Renal pelvis (tissue), 12 donors: ENCODE measurements at places on chromosomes 4 and X.

DNA sequence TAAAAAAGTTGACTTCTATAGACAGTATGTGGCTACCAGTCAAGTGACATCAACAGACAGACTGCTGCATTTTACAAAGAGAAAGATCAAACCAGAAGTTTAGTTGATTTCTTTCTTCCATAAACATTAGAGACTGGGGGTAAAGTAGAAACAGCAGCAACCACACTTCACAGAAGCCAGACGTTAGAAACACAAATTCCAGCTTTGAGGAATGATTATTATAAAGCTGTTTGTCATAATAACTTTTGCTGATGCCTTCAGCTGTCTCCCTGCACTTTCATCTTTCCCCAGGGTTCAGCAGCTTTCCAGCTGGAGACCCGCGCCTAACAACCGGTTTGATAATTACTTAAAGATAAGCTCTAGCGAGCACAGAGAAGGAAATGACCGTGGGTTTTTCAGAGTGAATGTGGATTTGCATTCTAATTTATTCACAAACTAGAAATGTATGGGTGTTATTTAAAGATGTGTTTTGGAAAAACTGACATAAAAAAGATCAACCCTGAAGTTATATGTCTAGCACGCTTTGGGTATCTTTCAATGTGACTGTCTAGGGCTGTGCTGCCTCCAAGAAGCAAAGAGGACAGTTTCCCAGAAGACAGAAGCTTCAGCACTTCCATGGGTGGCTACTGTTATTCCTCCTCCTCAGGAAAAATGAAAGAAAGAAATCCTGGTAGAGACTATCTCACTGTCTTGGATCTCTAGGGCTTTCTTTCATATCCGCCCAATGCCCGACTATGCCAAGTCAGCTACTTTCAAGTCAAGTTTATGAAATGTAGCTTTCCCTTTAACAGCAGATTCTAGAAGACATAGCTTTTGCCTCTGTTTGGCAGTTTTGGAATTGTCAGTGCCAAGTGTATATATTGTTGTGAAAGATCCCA is 15.0 kb upstream of the ENAM start:
- no peak for DNase-seq

DNA sequence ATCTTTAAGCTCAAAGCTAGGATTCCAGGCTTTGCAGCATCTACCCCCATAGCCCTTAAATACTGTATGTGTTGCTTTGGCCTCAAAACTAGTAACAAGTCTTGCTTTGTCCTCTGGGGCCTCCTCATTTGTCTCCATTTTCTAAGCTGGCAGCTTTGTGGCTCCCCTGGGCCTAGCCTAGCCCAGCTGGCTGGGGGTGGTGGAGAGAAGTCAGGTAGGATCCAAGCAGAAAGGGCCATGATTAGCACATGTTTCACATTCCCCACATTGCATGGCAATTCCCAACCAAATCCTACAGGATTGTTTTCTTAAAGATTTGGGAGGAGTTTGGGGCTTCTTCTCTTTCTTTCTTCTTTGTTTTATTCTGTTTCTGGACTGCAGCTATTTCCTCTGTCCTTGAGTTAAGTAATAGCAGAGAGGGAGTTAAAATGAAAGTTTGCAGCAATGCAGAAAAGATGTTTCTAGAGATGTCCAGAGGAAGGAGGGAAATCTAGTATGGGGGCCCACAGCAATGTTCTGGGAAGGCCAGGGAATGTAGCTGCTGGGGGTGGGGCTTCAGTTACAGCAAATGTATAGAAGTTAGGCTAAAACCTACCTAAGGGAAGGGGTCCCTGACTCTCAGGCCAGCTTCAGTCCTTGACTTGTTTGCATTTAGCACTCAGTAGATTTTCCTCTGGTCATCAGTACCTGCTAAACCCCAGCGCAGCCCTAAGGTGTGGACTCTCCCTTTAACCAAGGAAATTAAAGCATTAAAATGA is 92.1 kb downstream of the SHROOM4 start:
- peak; percentile 17 for DNase-seq

- no peak for DNase-seq
Observed at GRCh38 chrX:145041486-145041885, 205.8 kb upstream of the SPANXN1 start.

GRCh38 chrX:35380808-35381700 is 417.1 kb upstream of the MAGEB16 start:
- DNase-seq = no peak

DNA sequence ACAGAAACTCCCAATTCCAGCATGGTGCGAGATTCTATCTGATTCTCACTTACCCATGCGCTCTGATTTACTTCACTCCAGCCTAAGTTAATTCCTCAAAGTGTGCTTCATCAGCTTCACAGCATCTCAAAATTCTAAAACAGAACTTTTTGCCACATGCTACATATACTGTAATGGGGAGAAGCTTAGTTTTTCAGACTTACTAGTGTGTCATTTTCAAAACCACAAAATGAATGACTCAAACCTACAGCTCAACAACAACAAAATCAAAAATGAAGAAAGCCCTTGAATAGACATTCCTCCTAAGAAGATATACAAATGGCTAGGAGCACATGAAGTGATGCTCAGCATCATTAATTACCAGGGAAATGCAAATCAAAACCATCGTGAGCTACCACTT is 14.9 kb downstream of the IRF2 start:
- DNase-seq = no peak

DNA sequence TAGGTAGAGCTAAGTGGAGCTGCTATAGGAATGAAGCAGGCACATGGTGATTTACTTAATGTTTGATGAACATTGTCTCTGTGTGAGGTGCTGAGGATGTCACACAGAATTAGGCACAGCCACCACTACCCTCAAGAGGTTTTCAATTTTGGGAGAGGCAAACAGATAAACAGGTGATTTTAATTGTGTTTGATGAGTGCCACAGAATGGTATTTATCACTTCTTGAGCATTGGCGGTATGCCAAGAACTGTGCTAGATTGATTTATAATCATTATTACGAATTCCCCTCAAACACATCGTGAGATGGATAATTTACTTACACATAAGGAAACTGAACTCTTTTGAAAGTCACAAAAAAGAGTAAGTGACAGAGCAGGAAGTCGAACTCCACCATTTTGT is 74.8 kb downstream of the FREM3 start:
- DNase-seq = no peak

GRCh38 chr4:16785793-16786527 is 112.5 kb downstream of the LDB2 start:
- no peak for DNase-seq

GRCh38 chrX:136868283-136869055 is 12.1 kb downstream of the RBMX start:
- no peak for DNase-seq

DNA sequence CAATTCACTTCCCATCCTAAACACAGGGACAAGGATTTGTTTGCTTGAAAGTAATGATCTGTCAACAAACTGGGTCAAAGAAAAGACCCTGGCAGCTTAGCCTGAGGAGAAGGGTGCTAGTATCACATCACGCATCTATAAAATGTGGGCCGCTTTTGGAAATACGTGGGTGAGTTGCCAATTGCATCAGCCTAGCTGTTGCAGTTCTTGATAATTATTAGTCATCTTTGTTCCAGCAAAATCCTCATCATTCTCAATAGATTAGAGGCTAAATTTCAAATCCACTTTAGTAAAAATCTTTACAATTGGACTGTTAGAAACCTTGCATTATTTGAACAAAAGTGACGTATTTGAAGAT is 33.6 kb upstream of the TAPT1 start:
- no peak for DNase-seq

DNA sequence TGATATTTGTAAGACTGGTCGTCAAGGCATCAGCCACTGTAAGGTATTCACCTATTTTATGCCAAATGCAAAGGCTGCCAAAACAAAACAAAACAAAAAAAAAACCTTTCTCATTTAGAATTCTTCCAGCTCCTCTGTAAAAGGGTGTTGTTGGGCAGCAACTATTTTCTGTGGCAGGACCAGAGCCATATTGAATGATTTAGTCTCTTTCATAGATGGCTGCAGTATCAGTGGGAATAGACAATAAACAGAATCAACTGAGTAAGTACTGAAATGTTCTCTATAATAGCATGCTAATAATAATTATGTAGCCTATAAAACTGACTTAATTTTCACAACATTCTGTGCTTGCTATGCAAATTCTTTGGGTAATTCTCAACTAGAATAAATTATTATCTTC is 389.7 kb upstream of the PABPC4L start:
- no peak for DNase-seq

GRCh38 chrX:134396174-134396573 is 63.8 kb upstream of the HPRT1 start:
- no peak for DNase-seq

DNA sequence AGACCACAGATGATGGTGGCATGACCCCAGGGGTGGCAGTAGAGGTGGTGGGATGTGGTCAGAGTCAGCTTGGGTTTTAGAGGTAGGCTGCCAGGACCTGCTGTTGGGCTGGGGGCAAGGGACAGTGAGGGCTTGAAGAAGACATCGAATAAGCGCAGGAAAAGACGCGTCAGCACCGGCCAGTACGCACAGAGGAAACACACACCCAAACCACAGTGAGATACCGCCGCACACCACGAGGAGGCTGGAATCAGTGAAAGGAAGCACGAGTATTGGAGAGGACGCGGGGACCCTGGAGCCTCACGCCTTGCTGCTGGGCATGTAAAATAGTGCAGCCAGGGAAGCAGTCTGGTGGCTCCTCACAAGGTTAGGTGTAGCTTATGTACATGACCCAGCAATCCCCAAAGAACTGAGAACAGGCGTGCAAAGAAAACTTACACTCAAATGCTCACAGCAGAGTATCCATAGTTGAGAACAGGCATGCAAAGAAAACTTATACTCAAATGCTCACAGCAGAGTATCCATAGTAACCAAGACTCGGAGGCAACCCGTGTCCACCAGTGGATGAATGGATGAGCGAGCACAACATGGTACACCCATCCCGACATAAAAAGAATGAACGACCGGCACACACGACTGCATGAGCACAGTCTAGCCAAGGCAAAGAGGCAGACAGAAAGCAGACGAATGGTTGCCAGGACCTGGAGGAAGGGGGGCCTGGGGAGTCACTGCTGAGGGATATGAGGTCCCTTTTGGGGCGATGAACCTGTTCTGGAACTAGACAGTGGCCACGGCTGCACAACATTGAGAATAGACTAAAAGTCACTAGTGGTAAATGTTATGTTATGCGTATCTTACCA is 13.3 kb downstream of the PDZD4 start:
- no peak for DNase-seq

DNA sequence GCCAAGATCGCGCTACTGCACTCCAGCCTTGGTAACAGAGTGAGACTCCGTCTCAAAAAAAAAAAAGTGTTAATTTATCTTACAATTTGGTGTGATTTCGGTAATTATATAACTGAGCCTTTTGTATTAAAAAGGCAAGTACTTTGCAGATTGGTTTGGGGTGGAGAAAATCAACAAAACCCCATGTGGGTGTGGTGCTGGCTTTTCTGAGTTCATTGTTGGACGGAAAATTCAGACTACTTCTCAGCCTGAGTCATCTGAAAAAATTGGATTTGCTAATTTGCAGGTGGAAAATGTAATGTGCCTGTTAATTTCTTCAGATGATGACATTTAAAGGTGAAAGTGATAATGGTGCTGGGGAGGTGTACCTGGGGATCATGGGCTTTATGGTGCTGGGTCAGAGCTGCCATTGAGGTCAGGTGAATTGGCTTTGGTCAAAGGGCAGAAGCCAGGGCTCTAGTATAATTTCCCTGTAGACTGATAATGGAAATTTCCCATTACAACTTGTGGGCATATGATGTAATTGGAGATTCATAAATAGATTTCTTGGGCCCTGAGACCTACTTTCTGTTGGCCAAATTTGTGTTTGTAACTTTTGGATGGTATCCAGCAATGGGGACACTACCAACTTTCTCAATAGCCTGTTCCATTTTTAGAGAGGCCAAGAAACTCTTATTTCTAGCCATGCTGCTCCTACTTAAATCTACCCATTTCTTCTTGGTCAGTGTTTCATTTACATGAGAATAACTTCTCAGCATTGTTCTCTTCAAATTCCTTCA is 74.3 kb upstream of the TEX13D start:
- DNase-seq = no peak

GRCh38 chr4:95371476-95372224 is 177.1 kb downstream of the UNC5C start:
- no peak for DNase-seq

DNA sequence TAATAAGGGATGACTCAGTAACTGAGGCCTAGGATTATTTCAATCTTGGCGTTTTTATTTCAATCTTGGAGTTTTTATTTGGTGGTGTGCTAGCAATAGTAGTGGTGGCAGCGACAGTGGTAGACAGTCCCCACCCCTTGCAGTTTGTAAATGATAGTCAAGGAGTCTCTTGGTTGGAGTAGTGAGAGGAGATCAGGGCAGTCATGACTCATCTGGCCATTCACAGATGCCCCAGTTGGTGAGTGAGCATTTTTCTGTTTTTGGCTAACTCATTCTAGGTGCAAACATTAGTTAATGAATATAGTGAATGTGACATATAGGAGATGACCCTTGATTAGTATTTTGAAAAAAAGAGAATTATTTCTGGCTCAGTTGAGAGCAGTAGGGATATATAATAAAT is 93.5 kb upstream of the ADAD1 start:
- no peak for DNase-seq

DNA sequence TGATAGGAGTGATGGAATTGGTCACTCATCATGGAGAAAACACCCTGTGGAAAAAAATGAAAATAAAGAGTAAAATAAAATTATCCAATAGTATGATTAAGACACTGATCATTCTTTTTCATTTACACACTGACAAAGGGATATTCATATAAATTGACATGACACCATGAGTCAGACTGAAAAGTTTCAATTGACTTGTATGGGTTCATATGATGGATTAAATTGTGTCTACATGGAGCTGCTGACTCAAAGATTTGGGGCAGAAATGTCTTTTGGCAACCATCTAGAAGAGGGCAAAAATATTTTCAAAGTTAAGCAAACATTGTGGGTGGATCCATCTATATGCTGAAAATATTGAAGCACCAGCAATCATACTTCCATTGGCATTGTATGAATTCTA is 153.4 kb upstream of the PPP3CA start:
- no peak for DNase-seq

GRCh38 chr4:104811727-104812126 is 317.0 kb upstream of the CXXC4 start:
- no peak for DNase-seq

DNA sequence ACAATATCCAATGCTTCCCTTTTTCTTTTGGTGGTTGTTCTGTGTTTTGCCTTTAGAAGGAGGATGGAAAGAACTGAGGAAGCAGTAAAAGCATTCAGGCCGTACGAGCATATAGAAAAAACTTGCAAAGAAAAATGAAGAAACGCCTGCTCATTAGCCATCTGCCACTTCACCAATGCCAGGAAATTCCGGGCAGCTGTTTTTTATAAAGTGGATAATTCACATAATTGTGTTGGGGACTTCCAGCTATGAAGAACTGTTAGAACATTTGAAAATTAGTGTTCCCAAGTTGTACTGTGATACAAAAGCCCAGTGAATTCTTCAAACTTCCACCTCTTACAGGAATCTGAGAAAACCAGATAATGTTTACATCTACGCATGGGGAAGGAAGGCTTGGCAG is 11.7 kb downstream of the RELL1 start:
- no peak for DNase-seq
